Activated naive CD4-positive, alpha-beta T cell treated with anti-CD3 and anti-CD28 coated beads, Interleukin-2, amount 50 U/mL, for 16 hours (primary cell): ENCODE measurements at places on chromosomes 11 and 22.
A peak's percentile ranks its signal among the peaks of the same experiment; 100 is the strongest.

- DNase-seq: no peak
Measured at GRCh38 chr22:38397189-38398085, 57.6 kb downstream of the KCNJ4 start.

DNA sequence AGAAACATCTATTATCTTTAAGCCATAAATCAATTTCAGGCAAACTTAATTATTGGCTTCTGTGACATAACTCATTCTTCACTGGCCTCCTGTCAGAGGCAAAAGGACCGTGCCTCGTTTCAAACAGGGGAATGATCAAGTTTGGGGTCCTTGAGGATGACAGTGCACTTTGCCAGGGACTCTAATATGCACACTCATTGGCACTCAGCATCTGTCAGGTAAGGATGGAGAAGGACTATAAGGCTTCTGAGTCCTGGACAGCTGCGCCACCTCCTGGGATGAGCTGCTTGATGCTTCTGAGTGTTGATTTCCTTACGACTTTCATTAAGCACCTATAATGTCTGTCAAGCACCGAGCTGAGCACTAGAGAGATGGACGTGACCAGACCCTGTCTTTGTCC, 20.2 kb downstream of the BPIFC start:
- no peak for DNase-seq

DNA sequence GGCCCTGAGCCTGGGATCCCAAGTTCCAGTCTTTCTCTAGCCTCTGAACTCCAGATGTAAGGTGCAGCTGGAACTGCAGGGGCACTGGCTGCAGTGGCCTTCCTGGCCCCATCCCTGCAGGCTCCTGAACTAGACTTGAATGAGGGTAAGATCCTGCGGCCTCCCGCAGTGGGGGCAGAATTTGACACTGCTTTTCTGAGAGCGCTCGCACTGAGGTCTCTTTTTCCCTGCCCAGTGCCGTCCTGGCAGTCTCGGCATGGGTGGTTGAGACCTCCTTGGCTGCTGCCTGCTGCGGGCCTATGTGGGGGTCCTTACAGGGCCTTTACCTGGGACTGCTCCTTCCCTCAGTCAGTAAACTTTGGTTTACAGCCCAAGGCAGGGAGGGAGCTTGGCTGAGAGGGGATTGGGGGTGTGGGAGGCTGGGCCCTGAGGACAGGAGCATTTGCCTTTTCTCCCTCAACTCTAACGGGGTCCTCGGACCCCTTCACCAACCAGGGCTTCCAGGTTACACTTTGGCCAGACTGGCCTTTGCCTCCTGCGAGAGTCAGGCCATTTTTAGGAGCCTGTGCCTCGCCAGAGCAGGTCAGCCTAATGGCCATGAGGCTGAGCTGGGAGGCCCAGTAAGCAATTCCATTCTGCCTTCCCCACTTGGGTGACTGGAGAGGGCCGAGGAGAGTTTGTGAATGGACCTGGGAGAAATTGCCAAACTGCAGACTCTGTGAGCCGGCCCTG, 35.4 kb downstream of the FAM83F start:
- DNase-seq: no peak

DNA sequence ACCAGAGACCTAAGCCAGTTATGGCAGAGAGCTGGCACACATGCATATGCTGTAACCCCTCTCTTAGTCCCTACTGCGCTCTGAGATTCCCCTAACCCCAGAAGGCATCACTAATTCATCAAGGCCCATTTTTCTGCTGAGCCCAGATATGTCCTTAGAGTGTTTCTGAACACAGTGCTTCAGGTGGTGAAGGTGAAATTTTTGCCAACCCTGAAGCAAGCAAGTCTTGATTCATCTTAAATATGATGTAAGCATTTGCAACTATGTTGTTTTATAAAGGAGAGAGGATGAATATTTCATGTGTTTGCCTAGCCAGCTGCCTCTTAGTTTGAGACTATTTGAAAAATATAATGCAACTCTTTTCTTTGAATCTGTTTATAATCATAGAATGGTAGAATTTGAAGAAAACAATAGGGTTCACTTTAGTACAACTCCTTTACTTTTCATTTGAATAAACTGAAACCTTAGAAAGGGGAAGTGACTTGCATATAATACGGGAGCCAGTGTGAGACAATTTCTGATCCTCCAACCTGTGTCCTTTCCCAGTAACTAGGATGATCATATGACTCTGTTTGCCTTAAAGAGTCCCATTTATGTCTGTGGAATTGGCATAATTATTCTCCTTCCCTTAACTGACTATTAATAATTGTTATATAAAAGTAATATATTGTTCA, 194.3 kb upstream of the MTNR1B start:
- DNase-seq: no peak

- no peak for DNase-seq
Measured at GRCh38 chr11:123356539-123356938, 73.5 kb upstream of the GRAMD1B start.

GRCh38 chr22:32644252-32645100, 157.0 kb upstream of the TIMP3 start:
- DNase-seq: peak; percentile 27

GRCh38 chr11:36411202-36411640, 98.9 kb downstream of the TRAF6 start:
- DNase-seq: no peak
